Smooth muscle cell of the umbilical artery (primary cell): ENCODE measurements at places on chromosomes 13 and 19. TPM values are rescaled to one million over a fixed set of nuclear protein-coding genes. Genes with fewer than 3 reads are reported as not detected.

The GPR12 gene
- total RNA-seq, result not detected in 2 replicates

The MISP gene
- total RNA-seq, result not detected in 2 replicates

The NKG7 gene
- total RNA-seq, result not detected in 2 replicates

The OR1I1 gene
- not detected in 2 replicates for total RNA-seq

The FAM216B gene
- not detected in 2 replicates for total RNA-seq

The CGB8 gene
- total RNA-seq, result not detected in 2 replicates

The PRTN3 gene
- total RNA-seq, result not detected in 2 replicates

The B3GNT8 gene
- total RNA-seq, result 0.30 and 0.88 TPM in 2 replicates

The FUT3 gene
- total RNA-seq, result not detected in 2 replicates

The TLE2 gene
- 0.88 and 0.89 TPM in 2 replicates for total RNA-seq

The LRFN3 gene
- 3.6 and 4.2 TPM in 2 replicates for total RNA-seq

The OR7C1 gene
- total RNA-seq, result not detected in 2 replicates

The SERPINE3 gene
- total RNA-seq, result 0.05 TPM in 1 of 2 replicates, not detected in the other

The PRX gene
- total RNA-seq, result 0.89 and 1.2 TPM in 2 replicates

The PCDH9 gene
- 2.6 and 3.6 TPM in 2 replicates for total RNA-seq

The EFNB2 gene
- 28.2 and 63.7 TPM in 2 replicates for total RNA-seq

The CYP4F8 gene
- not detected in 2 replicates for total RNA-seq

The SLC5A5 gene
- not detected in 2 replicates for total RNA-seq

The TMEM255B gene
- total RNA-seq, result 0.83 and 1.5 TPM in 2 replicates

The RGL3 gene
- total RNA-seq, result 0.30 TPM in 1 of 2 replicates, not detected in the other

The R3HDM4 gene
- total RNA-seq, result 21.1 and 32.8 TPM in 2 replicates

The FREM2 gene
- total RNA-seq, result under 0.01 TPM in 1 of 2 replicates, not detected in the other

The GJB2 gene
- total RNA-seq, result under 0.01 and 0.28 TPM in 2 replicates

The GRK1 gene
- total RNA-seq, result not detected in 2 replicates

The SCEL gene
- not detected in 2 replicates for total RNA-seq

The MIDN gene
- 23.2 and 32.6 TPM in 2 replicates for total RNA-seq

The FCER2 gene
- total RNA-seq, result not detected in 2 replicates

The SIGLEC7 gene
- total RNA-seq, result not detected in 2 replicates

The S1PR5 gene
- total RNA-seq, result 5.4 and 7.4 TPM in 2 replicates

The HIPK4 gene
- under 0.01 and 0.14 TPM in 2 replicates for total RNA-seq
